ENCODE measurements at places on chromosomes 13 and 19.
A peak's percentile ranks its signal among the peaks of the same experiment; 100 is the strongest.

- DNase-seq = no peak
These were observed 42.4 kb upstream of the WDFY2 start for GRCh38 chr13:51541809-51542258.

DNA sequence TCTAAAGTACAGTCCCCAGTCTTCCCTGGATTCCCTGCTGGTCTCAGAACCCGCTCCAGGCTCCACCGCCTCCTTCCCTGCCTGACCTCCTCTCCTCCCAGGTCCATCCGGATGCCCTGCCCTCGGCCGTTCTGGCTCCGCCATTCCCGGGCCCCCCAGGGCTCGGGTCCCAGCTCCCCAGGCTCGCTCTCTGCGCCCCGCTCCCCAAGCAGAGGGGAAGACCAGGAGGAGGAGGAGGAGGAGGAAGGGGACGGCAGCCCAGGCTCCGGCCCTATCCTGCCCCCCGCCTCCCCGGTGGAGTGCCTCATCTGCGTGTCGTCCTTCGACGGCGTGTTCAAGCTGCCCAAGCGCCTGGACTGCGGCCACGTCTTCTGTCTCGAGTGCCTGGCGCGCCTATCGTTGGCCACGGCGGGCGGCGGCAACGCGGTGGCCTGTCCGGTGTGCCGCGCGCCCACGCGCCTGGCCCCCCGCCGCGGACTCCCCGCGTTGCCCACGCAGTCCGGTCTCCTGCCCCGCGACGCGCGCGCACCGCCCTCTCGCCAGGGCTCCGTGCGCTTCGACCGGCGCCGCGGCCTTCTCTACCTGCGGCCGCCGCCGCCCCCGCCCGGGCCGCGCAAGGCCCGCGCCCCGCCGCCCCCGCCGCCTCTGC lies 647 bp downstream of the RNF225 start:
- no peak for DNase-seq

GRCh38 chr19:17942582-17943273 lies 9.9 kb downstream of the CCDC124 start:
- DNase-seq = no peak

- DNase-seq = peak; percentile 40
These were observed 52.0 kb downstream of the DPF1 start for GRCh38 chr19:38172001-38172400.

GRCh38 chr19:23526302-23526701 lies 131.0 kb upstream of the ZNF91 start:
- DNase-seq = no peak

DNA sequence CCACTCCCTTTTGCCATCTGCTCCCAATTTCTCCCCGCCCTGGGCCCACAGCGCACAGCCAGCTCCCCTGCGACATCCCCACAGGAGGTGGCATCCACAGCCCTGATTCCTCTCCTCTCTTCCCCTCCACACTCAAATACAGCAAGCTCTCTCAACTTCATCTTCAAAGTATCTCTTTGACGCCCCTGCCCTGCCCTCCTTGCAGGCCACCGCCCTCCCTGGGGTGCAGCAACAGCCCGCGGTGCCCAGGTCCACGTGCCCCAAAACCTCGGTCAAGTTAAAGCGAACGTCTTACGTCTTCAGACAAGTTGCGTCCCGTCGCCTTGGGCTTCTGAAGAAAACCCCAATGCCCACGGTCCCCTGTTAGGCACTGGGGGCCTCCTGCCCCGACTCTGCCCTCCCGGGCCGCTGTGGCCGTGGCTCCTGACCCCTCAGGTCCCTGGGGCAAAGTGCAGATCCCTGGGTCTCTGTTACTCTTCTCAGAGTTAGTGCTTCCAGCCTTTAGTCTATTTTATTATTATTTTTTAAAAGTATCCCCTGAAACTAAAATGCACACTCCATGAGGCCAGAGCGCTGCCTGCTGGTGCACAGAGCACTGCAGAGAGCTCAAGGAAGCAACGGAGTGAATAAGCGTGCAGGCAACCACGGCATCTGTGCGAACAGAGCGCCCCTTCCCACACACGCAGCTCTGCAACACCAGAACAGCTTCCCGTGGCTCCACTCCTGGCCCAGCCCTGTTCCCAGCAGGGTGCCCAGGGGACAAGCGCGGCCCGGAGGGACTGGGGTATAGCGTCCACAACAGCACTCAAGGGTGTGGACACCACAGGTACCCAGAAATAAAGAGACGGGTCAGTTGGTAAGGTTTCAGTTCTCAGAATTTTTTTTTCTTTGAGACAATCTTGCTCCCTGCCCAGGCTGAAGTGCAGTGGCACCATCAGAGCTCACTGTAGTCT lies 26.4 kb downstream of the IL17D start:
- DNase-seq = no peak

GRCh38 chr13:39099231-39099630 lies 61.0 kb downstream of the NHLRC3 start:
- DNase-seq = no peak

DNA sequence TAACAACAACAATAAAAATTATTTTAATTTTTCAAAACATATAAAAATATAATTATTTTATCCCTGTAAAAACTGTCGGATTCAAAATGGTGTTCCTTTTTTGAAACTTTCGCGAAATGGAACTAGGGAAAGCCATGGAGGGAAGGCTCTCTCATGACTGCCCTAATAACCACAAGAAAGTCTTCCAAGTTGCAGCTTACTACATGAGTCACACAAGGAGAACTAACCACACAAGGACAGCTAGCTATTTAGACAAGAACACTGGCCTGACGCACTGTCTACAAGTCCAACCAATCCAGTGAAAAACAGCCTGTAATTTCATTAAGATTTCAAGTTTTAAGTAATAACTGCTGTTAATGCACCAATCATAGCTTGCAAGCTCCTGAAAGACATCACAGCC lies 319.2 kb upstream of the PCDH9 start:
- no peak for DNase-seq

GRCh38 chr19:57887195-57887941 lies 1.5 kb downstream of the ZNF814 start:
- peak; percentile 30 for DNase-seq

DNA sequence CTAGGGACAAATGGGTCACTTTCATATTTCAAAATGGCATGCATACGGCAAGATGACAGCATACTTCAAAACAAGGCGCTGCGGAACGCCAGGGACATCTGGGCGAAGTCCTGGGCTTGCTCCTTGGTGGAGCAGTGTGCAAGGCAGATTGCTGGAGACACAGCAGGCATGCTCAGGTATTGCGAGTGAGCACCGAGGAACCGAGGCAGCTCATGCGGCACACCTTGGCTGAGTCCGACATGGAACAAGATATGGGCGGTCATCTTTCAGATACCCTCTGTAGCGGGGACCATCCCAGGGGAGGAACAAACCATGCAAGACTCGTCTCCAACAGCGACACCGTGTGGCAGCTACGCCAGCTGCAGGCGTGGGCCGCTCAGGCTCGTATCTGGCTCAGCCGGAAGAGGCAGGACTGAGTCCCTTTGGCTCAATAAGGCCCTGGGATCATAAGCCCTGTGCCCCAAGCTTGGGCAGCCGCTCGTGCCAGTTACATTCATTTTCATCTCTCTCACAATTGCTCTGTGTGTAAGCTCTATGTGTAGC lies 112.4 kb downstream of the NUFIP1 start:
- DNase-seq = no peak

GRCh38 chr13:78997902-78998629 lies 339.1 kb upstream of the OBI1 start:
- DNase-seq = no peak
